Bronchial smooth muscle cell (primary cell): ENCODE measurements at places on chromosomes 1 and 21. TPM values are rescaled to one million over a fixed set of nuclear protein-coding genes. Genes with fewer than 3 reads are reported as not detected.

Gene DIO1
- not detected in 2 replicates for total RNA-seq

Gene SLAMF6
- total RNA-seq: not detected in 2 replicates

Gene BTBD8
- 4.1 and 4.7 TPM in 2 replicates for total RNA-seq

Gene NBPF6
- not detected in 2 replicates for total RNA-seq

Gene IQGAP3
- 1.3 and 3.6 TPM in 2 replicates for total RNA-seq

Gene SPATC1L
- 5.0 and 9.3 TPM in 2 replicates for total RNA-seq

Gene FMO5
- total RNA-seq: 1.9 and 2.9 TPM in 2 replicates

Gene RIPPLY3
- not detected in 2 replicates for total RNA-seq

Gene BLACAT1
- total RNA-seq: not detected in 2 replicates
